ENCODE measurements at places on chromosomes 3 and 15. TPM values are rescaled to one million over a fixed set of nuclear protein-coding genes. Genes with fewer than 3 reads are reported as not detected.

STT3B gene
- 64.8 TPM for total RNA-seq

TERC gene
- total RNA-seq: not detected

FBXW12 gene
- total RNA-seq: not detected

AADACL2 gene
- not detected for total RNA-seq

GOLIM4 gene
- total RNA-seq: 36.0 TPM
